ENCODE measurements at places on chromosomes 2 and 18.

- no peak for DNase-seq
These were observed 9.3 kb upstream of the NMS start for GRCh38 chr2:100460904-100461530.

DNA sequence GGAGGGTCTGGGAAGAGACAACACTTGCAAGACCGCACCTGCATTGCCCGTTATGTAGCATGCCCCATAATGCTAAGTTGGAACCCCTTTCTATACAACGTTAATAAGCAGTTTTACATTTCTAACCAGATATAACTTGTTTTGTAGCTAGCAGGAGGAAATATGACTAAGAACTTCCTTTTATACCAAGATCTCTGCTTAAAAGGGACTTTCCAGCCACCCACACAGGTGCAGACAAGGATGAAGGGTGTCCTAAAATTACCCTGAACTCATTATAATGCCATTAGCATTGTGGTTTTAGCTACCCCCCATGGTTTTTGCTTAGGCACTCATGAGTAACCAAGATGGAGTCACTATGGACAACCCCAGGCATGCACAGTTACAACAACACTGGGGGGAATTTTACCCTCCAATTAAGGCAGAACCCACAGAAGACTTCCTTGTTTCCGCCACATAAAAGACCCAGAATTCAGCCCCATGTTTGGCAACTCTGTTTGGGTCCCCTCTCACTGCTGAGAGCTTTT, 362.8 kb downstream of the CBLN2 start:
- DNase-seq, result no peak

- DNase-seq, result no peak
These were observed 73.8 kb downstream of the AQP4 start for GRCh38 chr18:26791676-26792075.

DNA sequence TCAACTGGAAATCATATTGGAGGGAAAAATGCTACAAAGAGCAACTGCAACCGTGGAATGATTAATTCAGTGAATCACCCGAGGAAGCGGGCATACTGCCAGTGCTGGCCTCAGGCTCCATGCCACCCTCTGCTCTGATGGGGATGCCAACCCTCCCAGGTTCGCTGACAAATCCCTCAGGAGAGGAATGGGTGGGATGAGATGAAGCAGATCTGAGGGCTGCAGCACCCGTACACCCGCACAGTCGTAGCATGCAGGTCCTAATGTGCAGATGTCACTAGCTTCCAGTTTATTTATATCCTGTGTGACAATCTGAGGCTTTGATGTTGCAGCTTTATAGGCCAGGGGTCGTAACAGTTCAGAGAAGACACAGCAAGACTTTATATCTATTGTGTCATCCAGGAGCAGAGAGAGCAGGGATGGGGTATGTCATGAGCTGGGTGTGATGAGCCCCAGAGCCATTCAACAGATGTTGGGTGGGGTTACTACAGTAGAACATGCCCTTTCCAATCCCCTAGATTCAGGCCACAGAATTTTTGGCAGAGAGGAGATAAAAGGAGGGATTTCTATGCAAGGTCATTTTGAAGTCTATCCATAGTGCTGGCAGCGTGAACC, 44.6 kb downstream of the DPP4 start:
- DNase-seq, result no peak

DNA sequence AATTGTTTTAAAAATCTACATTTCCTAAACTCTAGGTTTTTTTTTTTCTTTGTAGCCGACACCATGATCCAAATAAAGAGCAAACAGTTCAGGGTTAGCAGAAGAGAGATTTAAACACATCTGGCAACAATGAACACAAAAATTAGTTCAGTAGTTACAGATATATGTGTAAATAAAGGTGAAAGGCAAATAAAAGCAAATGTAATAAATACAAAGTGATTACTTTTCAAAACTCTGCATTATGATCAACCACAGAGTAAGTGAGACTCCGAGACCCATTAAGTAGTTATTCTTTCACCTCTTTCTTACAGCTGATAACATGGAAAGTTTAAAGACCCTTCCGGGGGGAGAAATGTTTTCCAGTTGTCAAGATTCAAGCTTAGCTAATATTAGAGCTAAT, 716 bp downstream of the CALCRL start:
- DNase-seq, result no peak

DNA sequence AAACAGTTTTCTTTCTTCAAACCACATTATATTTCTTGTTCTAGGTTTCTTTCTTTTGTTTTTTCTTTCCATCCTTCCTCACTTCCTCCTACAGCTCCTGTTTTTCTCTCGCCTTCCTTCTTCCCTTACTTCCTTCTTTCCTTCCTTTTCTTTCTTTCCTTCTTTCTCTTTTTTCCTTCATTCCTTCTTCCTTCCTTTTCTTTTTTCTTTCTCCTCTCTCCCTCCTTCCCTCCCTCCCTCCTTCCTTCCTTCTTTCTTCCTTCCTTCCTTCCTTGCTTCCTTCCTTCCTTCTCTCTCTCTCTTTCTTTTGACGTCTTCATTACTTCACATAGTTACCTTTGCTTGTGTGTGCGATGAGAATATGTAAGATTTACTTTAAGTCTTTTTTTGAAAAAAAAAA, 470.0 kb upstream of the FSIP2 start:
- DNase-seq, result no peak

DNA sequence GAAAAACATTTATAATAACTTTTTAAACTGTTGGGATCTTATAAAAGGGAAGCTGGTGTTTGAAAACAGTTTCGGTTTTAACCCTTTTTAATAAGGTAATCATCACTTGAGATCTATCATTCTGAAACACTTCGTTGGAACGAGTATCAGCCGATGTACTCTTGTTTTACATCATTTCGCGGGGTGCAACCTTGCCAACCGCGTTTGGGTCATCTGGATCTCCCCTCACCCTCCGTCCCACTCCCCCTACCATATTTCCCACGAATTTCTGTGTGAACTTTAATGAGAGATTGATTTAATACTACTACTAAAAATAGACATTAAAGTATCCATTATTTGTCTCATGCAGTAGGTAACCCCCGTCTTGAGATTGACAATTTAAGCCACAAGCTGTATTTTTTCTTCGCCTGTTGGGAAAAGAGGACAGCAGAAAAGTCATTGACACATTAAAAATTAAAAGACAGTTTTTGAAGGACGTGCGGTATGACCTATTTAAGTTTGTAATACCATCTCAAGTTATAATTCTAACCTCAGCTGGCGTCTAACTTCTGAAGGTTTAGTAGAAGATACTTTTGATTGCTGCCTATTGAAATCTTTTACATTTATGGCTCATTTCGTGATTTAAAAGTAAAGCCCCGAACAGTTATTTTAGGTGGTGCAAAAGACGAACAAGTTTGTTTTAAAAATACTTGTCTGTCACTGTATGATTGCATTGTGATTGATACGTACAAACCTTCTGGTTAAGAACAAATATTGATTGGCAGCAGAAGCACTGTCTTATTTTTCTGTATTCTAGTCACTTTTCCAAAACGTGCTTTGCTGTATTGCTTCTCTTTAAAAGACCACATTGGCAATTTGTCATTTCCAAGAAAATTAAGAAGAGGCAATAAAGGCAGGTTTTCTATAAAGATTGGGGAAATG, 1.5 kb downstream of the CREB1 start:
- DNase-seq, result no peak
